Activated CD4-positive, CD25-positive, alpha-beta regulatory T cell treated with anti-CD3 and anti-CD28 coated beads, Interleukin-2, amount 50 U/mL, for 72 hours (primary cell): ENCODE measurements at places on chromosomes 12 and 14.

- DNase-seq: no peak
These were observed 21.6 kb downstream of the BEGAIN start for GRCh38 chr14:100565650-100566049.

DNA sequence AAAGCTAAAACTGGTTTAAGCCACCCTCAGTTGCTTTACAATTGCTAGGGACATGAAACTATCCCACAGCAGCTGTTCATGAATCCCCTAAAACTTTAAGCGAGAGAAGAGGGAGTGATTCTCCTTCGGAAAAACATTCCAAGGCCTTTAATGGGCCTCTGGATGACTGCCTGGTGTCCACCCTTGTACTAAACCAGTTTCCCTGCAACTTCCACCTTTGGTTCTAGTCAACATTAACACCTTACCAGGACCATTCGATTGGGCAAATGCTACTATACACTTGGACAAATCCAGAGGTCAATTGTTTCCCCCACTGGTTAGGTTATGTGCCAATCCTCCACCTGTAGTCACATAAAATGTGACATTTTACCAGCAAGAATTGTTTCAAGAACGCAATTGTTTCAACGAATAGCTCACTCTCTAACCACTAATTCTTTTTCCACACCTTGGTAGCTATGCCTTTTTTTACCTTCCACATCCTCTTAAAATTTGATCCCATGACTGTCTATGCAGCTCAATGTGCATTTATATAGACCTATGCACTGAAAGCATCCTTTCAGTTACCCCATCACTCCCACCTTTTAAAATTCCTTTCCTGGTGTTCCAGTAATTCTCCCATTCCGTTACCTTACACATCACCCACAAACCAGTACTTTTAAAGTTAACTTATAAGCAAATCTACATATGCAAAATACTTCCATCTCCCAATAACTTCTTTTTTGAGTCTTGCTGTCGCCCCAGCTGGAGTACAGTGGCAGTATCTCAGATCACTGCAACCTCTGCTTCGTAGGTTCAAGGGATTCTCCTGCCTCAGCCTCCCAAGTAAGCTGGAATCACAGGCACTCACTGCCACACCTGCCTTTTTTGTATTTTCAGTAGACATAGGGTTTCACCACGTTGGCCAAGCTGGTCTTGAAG lies 3.6 kb downstream of the UBC start:
- DNase-seq: no peak

GRCh38 chr14:48616931-48617330 lies 941.5 kb upstream of the MDGA2 start:
- no peak for DNase-seq

GRCh38 chr14:55301437-55302121 lies 30.4 kb downstream of the FBXO34 start:
- no peak for DNase-seq

DNA sequence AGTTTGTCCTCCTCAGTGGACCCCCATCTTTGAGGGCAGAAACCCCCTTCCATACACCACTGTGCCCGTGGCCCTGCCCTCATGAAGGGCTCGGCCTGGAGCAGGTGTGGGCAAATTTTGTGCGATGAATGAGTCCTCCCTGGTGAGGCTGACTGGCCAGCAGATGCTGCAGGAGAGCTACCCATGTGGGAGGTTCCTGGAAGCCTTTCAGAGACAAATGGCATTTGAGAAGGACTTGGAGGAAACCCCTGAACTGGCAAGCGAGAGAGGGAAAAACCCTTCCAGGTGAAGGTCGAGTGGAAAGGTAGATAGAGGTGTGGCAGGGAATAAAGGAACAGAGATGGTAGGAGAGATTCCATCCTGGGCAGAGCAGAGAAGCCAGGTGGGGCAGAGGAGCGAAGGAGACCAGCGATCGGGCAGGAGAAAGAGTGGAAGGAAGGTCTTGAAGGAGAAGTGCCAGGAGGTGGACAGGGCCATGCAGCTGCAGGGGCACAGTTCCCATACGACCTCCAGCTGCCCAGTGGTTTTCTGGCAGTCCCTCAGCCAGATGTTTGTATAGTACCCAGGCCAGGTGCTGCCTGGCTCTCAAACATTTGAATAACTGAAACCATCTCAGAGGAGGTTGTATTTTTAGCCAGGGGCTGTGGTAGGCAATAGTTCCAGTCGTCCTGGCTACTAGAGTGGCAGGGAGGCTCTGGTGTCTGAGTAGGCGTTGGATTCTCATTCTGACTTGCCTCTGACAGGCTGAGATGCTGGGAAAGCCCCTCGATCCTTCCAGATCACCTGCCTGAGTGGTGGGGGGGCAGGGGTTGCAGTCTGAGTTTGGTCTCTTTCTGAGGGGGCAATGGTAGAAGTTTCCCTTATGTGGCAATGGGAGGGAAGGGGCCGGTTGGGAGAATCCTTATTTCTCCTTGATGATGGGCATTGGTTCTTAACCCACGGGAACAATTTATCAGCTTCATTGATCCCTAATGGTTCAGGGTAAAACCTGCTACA lies 40.1 kb downstream of the FBXL14 start:
- no peak for DNase-seq

DNA sequence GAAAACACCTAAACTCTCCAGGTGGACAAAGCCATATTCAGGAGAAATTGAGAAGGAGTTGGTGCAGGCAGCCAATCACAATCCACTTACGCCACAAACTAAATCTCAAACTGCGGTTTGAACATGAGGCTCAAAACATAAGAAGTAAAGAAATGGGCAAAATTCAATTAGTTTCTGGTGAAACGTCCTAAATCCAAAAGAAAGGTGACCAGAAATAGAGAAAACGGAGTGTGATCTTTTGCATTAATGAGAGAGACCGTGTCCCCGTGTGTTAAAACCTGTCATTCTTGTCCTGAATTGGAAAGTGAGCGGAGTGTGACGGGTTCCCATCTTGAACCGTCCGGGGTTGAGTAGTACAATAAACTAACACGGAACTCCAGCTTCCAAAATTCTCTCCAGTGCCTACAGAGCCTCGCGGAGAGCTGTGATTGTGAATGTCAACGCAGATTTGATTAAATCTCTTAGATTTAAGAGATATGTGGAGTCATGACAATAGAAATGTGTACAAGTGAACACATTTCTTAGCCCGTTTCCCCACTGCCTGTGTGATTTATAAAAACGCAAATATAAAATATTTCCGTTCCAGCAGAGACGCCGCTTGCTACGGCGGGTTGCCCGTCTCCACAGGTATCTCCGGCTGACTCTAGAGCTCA lies 595 bp upstream of the METAP2 start:
- no peak for DNase-seq

- no peak for DNase-seq
These were observed 180.8 kb downstream of the ERC1 start for GRCh38 chr12:1171657-1172408.

- no peak for DNase-seq
These were observed 14.3 kb upstream of the FBXL14 start for GRCh38 chr12:1608713-1609119.

DNA sequence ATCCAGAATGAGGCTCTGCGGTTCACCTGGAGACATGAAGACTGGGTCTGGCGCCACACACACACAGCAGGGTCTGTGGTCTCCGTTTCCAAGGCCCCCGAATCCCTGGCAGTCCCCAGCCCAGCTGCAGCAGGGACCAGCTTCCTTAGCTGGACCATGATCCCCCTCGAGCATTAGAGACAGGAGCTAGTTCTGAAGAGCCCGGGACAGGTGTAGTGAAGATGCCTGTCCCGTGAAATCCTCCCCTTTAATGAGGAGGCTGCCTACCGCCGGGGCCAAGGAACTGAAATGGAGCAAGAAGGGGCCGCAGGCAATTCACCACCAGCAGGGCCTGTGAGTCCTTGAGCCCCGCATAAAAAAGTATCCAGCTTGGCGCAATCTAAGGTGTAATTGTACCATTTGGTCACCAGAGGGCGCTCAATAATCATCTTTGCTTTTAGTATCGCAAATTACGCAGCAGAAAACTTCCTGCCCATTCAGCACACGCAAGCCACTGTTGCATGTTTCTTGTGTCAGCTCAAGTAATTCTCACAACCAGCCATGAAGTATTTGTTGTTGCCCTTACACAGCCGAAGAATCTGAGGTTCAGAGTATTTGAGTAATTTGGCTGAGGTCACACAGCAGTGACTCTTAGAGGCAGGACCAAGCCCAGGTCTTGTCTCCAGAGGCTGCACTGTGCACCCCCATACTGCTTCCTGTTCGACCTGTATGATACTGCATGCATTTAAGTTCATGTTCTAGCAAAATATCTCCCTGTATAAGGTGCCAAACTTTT lies 54.3 kb upstream of the PPP2R5C start:
- peak; percentile 49 for DNase-seq

- DNase-seq: no peak
These were observed 79.9 kb upstream of the SYT10 start for GRCh38 chr12:33519566-33519965.

DNA sequence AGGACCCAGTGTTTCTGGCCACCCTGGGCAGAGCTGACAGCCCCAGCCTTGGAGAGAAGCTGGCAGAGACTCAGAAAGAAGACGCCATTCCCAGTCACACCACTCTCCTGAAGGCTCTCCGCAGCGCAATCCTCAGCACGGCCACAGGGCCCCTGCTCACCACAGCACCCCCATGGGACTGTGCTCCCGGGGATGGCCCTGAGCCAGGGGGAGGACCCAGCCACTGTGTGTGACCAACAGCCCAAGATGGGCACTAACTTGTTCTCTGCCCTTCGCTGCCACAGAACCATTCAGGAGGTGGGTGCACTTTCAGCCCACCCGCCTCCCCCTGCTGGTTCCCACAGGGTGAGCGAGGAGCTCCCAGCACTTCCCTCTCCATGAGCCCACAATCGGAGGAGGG lies 57.1 kb downstream of the CCNK start:
- DNase-seq: no peak

GRCh38 chr14:24861083-24861630 lies 188.8 kb downstream of the STXBP6 start:
- no peak for DNase-seq

GRCh38 chr12:278046-278445 lies 15.4 kb upstream of the SLC6A13 start:
- no peak for DNase-seq

DNA sequence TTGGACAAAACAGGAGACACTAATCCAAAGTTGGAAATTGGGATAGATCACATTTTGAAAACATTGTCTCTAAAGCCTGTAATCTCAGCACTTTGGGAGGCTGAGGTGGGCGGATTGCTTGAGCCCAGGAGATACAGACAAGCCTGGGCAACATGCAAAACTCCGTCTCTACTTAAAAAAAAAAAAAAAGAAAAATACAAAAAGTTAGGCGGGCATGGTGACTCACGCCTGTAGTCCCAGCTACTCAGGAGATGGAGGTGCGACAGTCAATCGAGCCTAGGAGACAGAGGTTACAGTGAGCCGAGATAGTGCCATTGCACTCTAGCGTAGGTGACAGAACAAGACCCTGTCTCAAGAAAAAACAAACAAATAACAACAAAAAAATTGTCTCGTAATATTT lies 152.1 kb downstream of the MGAT4C start:
- no peak for DNase-seq

DNA sequence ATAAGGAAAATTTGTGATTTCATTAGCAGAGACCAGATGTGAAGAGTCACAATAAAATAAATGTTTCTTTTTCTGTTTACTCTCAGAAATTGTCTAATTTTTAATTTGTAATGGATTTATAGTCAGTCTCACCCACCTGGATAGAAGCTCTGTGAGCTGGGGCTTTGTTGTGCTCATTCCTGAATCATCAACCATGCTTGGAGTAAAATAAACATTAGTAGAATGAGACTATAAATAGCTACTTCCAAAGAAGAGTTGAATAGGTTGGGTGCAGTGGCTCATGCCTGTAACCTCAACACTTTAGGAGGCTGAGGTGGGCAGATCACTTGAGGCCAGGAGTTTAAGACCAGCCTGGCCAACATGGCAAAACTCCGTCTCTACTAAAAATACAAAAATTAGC lies 185.3 kb upstream of the FBXO33 start:
- no peak for DNase-seq

- DNase-seq: no peak
These were observed 4.2 kb downstream of the SERPINA10 start for GRCh38 chr14:94288610-94289465.

DNA sequence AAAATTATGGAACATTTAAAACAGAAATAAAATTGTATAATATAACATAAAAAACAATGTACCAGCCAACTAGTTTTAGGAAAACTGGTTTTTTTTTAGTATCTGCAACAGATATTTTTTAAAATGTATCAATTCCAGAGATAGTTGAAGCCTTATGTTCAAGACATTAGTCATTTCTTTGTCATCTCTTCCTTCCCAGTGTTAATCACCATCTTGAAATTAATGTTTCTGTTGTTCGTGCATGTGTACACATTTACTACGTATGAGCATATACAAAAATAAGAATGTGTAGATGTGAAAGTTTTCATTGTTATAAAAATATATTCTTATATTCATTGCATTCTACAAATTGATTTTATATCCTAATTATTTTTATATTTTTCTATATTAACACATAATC lies 1062.1 kb downstream of the SLC6A15 start:
- DNase-seq: no peak

GRCh38 chr12:91851741-91852477 lies 293.7 kb downstream of the BTG1 start:
- no peak for DNase-seq

GRCh38 chr14:62445570-62445969 lies 599.7 kb downstream of the KCNH5 start:
- no peak for DNase-seq

DNA sequence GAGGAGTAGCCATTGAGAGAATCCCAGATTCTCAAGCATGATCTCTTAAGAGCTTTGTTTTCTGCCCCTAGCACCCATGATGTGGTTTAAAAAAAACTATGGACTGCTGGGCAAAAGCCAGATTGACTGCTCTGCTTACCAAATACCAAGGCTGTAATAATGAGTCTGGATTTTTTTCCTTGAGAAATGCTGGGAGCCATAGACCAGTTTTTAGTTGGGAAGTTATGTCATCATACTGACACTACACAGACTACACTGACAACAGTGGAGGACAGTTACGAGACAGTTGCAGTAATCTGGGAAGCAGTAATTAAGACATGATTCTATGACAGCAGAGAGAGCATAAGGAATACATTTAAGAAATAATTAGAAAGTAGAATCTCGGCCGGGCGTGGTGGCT lies 35.8 kb downstream of the SPATA7 start:
- DNase-seq: no peak

DNA sequence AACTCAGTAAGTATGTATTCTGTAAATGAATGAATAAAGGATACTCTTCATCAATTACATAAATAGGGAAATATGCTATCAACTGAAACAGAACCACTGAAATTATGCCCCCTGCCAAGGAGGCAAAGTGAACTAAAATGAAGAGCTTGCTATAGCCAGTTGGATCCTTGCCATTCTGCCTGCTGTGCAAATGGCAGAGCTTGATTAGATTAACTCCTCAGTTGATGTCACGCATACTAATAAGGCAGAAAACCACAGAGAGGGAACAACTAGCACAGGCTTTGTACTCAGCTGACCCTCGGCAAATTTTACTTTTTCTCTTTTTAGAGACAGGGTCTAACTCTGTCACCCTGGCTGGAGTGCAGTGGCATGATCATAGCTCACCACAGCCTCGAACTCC lies 36.7 kb upstream of the FERMT2 start:
- DNase-seq: no peak

- peak; percentile 70 for DNase-seq
These were observed 685 bp upstream of the MYL6B start for GRCh38 chr12:56151672-56152131.
